HepG2 (cell line): ENCODE measurements at places on chromosomes 11 and 22. TPM values are rescaled to one million over a fixed set of nuclear protein-coding genes. Genes with fewer than 3 reads are reported as not detected.

DNA sequence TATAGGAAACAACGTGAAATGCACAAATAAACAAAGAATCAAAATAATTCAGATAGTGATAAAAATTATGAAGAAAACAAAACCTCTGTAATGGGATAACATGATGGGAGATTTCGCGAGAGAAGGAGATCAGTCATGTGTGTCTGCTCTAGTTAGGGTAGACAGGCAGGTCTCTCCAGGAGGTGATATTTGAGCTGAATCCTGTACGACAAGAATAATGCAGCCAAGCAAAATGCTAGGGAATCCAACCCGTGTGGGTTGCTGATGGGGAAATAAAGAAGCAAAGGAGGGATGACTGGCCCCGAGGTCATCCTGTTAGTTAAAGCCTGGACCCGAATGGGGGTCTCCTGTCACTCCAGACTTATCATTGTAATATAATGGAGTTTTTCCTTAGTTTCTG, 16.0 kb downstream of the MAML2 start:
- H3K27me3 ChIP-seq = no peaks in the 10 kb centered on the region
- H3K4me3 ChIP-seq = no peak overlapping the region
- H3K36me3 ChIP-seq = peaks cover 1% of the 10 kb centered on the region; the same call in 1 of the 2 replicates
- DNase-seq = no peak

GRCh38 chr22:44127356-44127755, 53.4 kb upstream of the PARVG start:
- H3K4me1 ChIP-seq = no peaks in the 10 kb centered on the region
- H3K27me3 ChIP-seq = no peaks in the 10 kb centered on the region
- H3K36me3 ChIP-seq = no peaks in the 10 kb centered on the region
- no peak overlapping the region for H3K4me3 ChIP-seq

GRCh38 chr11:76935042-76935441, 74.3 kb downstream of the ACER3 start:
- no peaks in the 10 kb centered on the region for H3K27me3 ChIP-seq
- H3K36me3 ChIP-seq = no peaks in the 10 kb centered on the region
- DNase-seq = no peak
- no peak overlapping the region for H3K27ac ChIP-seq
- H3K4me1 ChIP-seq = peaks cover 20% of the 10 kb centered on the region

GRCh38 chr11:47464483-47464882, 15.5 kb upstream of the RAPSN start:
- no peak for DNase-seq
- peaks cover 6% of the 10 kb centered on the region; the same call in 1 of the 2 replicates for H3K4me1 ChIP-seq
- H3K27ac ChIP-seq = no peak overlapping the region
- H3K36me3 ChIP-seq = peaks cover 5% of the 10 kb centered on the region

Gene ZC3H12C
- total RNA-seq = 5.7 and 6.8 TPM in 2 replicates

Gene ZC3H7B
- 30.6 and 37.2 TPM in 2 replicates for total RNA-seq
